ENCODE measurements at places on chromosomes 16 and 17. TPM values are rescaled to one million over a fixed set of nuclear protein-coding genes. Genes with fewer than 3 reads are reported as not detected.

P3H4 gene
- 110 TPM for total RNA-seq

MNT gene
- total RNA-seq = 29.1 TPM

SMTNL2 gene
- total RNA-seq = 0.18 TPM

KRTAP4-9 gene
- not detected for total RNA-seq

TNP2 gene
- total RNA-seq = not detected

TP53TG3B gene
- total RNA-seq = not detected

MARVELD3 gene
- total RNA-seq = 1.4 TPM

OTOP3 gene
- not detected for total RNA-seq

PRSS8 gene
- 3.9 TPM for total RNA-seq

RFWD3 gene
- 32.2 TPM for total RNA-seq

GGA3 gene
- 25.3 TPM for total RNA-seq

IGSF6 gene
- not detected for total RNA-seq

TUBG2 gene
- total RNA-seq = 16.6 TPM

CD300LB gene
- total RNA-seq = not detected

Measured in astrocyte (in vitro differentiated cells and primary cell).